ENCODE measurements at places on chromosomes 16 and 17.

DNA sequence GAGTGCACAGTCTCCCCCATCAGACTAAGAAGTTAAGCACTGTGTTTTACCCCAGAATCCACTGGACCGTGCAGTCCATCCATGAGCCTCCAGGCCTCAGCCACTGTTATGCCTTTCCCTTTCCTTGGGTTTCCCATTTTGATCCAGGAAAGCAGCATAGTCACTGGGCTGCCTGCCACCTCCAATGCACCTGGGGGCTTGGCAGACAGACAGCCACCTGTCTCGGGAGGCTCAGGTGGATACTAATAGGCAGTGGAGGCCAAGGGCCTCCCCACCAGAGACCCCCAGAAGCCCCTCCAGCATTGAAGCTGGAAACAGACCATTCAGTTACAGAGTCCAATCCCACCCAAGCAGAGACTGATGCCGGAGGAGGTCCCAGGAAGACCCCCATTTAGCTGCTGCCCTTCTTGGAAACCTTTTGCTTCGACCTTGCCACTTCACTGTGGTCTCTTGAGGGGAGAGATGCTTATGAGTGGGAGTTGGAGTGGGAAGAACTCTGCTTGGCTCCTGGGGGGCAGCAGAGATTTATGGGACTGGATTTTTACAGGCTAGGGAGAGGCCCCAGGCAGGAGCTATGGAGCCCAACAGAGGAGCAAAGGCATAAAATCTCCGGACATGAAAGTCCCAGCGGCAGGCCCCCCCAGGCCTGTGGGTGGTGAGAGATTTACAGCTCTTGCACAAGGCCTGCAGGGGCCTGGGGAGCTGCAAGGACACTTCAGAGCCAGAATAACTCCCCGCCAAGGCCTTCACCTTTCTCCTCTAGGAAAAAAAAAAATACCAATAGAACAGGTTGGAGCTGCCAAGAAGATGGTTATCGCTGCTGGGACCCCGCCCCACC, 12.2 kb upstream of the SP2 start:
- H3K4me3 ChIP-seq, result no peak overlapping the region
- H3K27ac ChIP-seq, result no peak overlapping the region
- no peaks in the 10 kb centered on the region for H3K27me3 ChIP-seq
- no peak for DNase-seq

DNA sequence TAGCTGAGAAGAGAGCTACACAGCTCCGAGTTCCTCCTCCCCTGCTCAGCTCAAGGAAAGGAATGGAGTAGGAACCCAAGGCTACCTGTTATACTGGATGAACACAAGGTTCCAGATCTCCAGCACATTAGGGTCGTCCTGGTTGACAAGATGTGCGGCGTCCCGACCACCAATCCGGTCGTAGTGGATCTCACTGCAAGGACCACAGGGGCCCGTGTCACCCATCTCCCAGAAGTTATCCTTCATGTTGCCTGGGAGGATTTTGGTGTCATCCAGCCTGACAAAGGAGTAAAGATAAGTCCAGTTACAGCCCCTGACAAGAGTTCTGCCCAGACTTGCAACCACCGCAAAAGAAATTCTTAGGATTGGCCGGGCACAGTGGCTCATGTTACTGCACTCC, 17.6 kb downstream of the AARS1 start:
- no peaks in the 10 kb centered on the region for H3K4me1 ChIP-seq
- no peak overlapping the region for H3K27ac ChIP-seq
- no peaks in the 10 kb centered on the region for H3K27me3 ChIP-seq
- DNase-seq, result no peak

DNA sequence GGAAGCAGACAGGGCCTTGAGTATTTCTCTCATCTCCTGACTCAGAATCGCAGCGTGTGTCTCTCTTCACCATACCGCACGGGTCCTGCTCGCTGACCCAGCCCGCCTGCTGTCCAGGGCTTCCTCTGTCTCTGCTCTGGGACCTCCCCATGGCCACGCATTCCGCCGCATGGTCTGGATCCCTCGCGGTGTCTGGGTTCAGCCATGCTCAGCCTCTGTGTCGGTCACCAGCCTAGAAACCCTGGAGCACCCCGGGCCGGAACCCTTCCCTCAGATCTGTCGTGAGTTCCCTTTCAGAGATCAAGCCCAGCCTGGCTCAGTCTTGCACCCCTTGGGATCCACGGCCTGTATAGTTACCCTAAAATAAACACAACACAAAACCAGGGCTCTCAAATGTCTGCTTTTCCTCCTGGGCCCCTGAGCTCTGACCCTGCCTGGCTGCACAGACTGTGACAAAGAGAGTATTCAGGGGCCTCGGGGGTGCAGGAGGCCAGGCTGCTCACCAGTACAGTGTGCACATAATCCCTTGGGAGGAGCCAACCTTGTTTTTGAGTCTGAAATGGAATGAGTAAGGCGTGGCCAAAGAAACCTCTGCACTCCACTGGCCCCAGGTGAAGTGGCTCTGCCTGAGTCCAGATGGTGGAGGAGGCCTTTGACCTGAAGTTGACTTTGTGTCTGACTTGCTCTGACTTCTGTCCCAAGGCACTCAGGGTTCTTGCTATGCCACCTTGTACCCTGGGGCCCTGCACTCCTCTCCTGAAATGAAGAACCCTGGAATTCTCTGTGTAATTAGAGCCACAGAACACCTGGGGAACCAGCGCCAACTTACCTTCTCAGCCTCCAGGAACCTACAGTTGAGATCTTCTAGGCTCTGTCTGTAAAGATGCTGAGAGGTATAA, 5.8 kb upstream of the SPIRE2 start:
- no peak for DNase-seq
- no peaks in the 10 kb centered on the region for H3K4me1 ChIP-seq
- H3K36me3 ChIP-seq, result no peaks in the 10 kb centered on the region
- no peak overlapping the region for H3K27ac ChIP-seq
- no peak overlapping the region for H3K4me3 ChIP-seq

DNA sequence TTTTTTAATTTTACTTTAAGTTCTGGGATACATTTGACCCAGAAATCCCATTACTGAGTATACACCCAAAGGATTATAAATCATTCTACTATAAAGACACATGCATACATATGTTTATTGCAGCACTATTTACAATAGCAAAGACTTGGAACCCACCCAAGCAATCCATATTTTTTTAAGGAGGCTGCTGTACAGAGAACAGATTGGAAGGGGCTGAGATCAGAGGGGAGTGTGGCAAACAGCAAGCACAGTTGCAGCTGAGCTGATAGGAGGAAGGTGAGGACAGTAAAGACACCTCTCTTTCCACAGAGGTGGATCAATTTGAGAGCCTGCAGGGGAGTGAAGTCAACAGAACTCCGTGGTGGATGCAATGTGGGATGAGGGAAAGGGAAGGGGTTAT, 10.2 kb upstream of the TMEM238L start:
- no peaks in the 10 kb centered on the region for H3K4me1 ChIP-seq
- no peak overlapping the region for H3K4me3 ChIP-seq
- H3K27me3 ChIP-seq, result no peaks in the 10 kb centered on the region
- no peaks in the 10 kb centered on the region for H3K36me3 ChIP-seq
- no peak overlapping the region for H3K27ac ChIP-seq

GRCh38 chr17:6569370-6570285, 13.3 kb upstream of the PITPNM3 start:
- peaks cover 10% of the 10 kb centered on the region for H3K4me1 ChIP-seq
- no peak for DNase-seq

DNA sequence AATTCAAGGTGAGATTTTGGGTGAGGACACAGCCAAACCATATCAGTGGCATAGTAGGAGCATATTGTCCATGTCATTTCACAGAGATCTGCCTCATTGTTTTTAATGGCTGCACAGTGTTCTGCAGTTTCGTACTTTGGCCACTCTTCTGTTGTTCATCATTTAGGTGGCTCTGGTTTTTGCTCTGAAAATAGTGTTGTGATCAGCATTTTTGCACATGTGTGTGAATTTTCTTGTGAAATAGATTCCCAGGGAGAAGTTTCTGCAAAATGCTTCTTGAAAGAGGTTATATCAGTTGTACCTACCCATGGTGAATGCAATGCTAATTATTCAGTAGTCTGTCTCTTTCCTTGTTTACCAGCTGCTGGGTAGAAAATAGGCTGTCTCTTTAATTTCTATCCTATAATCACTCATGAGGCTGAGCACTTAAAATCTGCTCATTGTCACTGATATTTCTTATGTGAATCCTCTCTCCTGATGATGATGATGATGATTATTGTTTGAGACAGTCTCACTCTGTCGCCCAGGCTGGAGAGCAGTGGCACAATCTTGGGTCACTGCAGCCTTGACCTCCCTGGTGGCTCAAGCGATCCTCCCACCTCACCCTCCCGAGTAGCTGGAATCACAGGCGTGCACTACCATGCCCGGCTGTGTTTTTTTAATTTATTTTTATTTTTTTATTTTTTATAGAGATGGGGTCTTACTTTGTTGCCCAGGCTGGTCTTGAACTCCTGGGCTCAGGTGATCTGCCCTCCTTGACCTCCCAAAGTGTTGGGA, 10.5 kb downstream of the LCMT1 start:
- H3K4me1 ChIP-seq, result peaks cover 7% of the 10 kb centered on the region
- H3K27me3 ChIP-seq, result no peaks in the 10 kb centered on the region
- H3K36me3 ChIP-seq, result no peaks in the 10 kb centered on the region
- no peak overlapping the region for H3K4me3 ChIP-seq
- no peak overlapping the region for H3K27ac ChIP-seq
- DNase-seq, result no peak

DNA sequence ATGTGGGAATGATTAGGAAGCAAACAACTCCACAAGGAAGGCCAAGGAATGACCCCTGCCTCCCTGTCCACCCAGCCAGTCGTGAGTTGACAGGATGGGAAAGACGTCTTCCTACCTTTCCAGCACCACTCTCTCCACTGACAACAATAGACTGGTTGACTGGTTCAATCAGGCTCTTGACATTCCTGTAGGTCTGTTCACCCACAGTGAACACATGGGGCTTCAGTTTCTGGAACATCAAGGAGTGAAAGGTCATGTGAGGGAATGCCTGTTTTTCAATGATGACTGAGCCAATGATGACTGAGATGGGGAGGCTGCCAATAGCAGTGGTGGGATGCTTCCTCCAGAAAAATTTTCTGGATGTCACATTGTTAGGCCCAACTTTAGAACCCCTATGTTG, 9.6 kb downstream of the MYO19 start:
- H3K27me3 ChIP-seq, result no peaks in the 10 kb centered on the region
- no peak overlapping the region for H3K4me3 ChIP-seq
- H3K27ac ChIP-seq, result no peak overlapping the region
- peaks cover 18% of the 10 kb centered on the region for H3K4me1 ChIP-seq

DNA sequence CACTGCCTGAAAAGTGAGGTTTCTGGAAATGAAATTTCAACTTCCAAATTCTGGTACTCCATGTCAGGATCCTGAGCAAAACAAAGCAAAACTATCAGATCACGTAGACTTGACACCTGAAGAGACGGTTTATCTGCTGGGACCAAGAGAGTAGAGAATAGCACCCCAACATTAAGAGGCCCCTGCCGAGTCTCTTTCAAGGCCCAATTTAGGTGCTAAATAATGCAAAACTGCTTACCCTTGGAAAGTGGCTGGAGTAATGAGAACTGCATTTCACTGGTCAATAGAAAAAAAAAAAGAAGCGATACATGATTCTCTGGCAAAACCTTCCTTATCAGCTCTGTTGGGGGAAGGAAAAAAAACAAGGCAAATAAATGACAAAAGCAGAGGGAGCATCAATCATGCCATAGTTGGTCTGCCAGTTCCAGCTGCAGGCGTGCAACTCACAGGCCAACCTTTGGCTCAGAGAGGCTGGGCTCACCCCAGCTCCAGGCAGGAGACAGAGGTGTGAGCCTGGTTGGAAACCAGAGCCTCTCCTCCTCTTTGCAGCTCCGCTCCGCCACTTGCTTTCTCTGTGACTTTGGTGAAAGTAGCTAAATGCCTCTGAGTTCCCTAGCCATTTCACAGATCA, 595.2 kb downstream of the TOX3 start:
- no peaks in the 10 kb centered on the region for H3K4me1 ChIP-seq
- no peak overlapping the region for H3K27ac ChIP-seq
- no peaks in the 10 kb centered on the region for H3K36me3 ChIP-seq
- H3K4me3 ChIP-seq, result no peak overlapping the region
- no peak for DNase-seq
- H3K27me3 ChIP-seq, result peaks cover 4% of the 10 kb centered on the region

DNA sequence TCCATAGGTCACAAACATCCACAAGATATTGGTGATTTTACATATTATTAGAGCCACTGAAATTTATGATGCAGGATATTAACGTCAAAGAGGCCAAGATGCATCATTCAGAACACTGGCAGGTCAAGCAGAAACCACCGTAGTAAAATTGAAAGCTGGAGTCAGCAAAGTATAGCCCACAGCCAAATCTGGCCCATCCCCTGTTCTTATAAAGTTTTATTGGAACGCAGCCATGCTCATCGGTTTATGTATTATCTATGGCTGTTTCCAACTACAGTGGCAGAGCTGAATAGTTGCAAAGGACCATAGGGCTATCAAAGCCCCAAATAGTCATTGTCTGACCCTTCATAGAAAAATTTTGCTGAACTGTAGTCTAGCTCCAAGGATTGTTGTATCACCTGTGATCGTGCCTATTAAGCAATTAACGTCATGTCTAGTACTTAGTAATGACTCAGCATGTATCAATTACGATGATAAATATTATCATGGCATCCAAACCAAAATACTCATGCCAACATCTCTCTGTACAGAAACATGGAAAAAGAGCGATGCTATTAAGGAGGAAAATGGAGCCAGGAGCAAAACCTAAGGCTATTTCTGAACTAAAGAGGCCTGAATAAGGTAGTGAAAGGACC, 165.6 kb downstream of the IRX3 start:
- H3K4me3 ChIP-seq, result no peak overlapping the region
- no peak overlapping the region for H3K27ac ChIP-seq
- no peak for DNase-seq
- no peaks in the 10 kb centered on the region for H3K27me3 ChIP-seq
- no peaks in the 10 kb centered on the region for H3K36me3 ChIP-seq

- no peak overlapping the region for H3K4me3 ChIP-seq
- no peak for DNase-seq
- H3K36me3 ChIP-seq, result no peaks in the 10 kb centered on the region
- peaks cover 21% of the 10 kb centered on the region for H3K4me1 ChIP-seq
- no peak overlapping the region for H3K27ac ChIP-seq
Observed at GRCh38 chr17:44552361-44552760, 4.9 kb upstream of the FZD2 start.

DNA sequence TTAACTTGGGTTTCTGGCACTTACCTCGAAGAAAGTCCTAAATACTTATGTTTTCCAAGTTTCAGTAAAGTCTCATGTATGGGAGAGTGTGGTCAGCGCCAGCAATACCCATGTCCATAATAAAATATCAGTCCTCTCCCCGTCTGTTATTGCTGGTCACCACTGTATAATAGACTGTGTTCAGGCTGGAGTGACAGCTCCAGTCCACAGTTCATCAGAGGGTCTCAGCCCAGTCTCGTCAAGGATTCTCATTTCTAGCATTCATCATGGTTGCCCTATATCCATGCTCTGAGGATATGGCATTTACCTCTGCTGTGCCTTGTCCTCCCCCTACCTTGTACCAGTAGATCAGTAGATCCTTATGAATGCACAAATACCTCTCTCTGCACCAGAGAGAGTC, 384.5 kb downstream of the NPIPA7 start:
- no peak for DNase-seq
- no peaks in the 10 kb centered on the region for H3K4me1 ChIP-seq
- no peak overlapping the region for H3K27ac ChIP-seq
- H3K36me3 ChIP-seq, result no peaks in the 10 kb centered on the region
- no peaks in the 10 kb centered on the region for H3K27me3 ChIP-seq

GRCh38 chr16:29745853-29746345, at the start of gene C16orf54:
Gene C16orf54 (minus strand): TSS chr16:29745990. CDS start chr16:29744951, 1,039 bp downstream.
- H3K27me3 ChIP-seq, result peaks cover 8% of the 10 kb centered on the region
- DNase-seq, result no peak
- no peak within 1 kb of the TSS for H3K27ac ChIP-seq
- H3K4me1 ChIP-seq, result no peaks in the 10 kb centered on the region
- H3K4me3 ChIP-seq, result no peak within 1 kb of the TSS

- DNase-seq, result no peak
- H3K36me3 ChIP-seq, result no peaks in the 10 kb centered on the region
Observed at GRCh38 chr16:83147244-83147643, 520.5 kb downstream of the CDH13 start.

Measured in GM23248 (cell line).